Stimulated activated CD8-positive, alpha-beta memory T cell treated with anti-CD3 and anti-CD28 coated beads, Interleukin-4, amount 100 ng/mL, for 1 hour (primary cell): ENCODE measurements at places on chromosomes 3 and 15.

DNA sequence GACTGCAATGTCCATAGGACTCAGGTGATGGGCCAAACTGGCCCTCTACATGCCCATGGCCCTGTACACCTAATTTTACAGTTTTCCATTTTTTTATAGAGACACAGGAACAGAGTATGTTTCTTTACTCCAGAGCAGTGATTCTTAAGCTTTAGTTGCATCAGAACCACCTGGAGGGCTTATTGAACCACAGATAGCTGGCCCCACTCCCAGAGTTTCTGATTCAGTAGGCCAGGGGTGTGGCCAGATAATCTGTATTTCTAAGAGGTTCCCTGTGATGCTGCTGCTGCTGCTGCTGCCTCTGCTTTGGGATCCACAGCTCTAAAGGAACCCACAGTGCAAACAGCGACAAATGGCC is 5.1 kb downstream of the RBP1 start:
- DNase-seq: no peak

DNA sequence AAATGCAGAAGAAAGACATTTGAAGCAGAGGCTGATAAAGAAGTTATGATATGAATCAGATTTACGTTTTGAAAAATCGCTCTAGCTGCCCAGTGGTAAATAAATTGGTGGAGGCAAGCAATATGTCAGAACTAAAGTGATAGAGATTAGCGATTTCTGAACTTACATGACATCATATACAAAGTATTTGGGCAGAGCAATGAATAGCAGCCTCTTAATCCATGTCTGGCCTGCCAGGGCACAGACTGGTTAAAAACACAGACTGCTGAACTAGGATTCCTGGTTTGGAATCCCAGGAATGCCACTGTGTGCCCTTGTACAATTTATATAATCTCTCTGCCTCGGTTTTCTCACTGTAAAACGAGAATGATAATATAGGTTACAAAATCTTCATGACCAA is 243.1 kb upstream of the SETMAR start:
- DNase-seq: no peak

DNA sequence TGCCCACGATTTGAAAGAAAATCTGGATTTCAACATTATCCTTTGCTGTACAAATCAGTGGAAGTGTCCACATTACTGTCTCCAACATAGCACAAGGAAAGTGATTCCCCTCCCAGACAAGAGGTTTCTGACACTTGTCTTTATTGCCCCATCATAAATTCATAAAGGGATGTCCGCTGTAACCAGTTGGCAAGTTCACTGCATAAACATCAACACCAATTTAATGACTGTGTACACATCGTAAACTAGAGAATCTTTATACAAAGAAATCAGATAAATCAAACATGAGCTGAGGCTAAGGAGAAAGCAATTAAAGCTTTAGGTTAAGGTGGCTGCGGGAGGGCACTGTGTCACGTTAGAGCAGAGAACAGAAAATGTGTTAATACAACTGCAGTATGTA is 129.8 kb downstream of the MEIS2 start:
- no peak for DNase-seq

DNA sequence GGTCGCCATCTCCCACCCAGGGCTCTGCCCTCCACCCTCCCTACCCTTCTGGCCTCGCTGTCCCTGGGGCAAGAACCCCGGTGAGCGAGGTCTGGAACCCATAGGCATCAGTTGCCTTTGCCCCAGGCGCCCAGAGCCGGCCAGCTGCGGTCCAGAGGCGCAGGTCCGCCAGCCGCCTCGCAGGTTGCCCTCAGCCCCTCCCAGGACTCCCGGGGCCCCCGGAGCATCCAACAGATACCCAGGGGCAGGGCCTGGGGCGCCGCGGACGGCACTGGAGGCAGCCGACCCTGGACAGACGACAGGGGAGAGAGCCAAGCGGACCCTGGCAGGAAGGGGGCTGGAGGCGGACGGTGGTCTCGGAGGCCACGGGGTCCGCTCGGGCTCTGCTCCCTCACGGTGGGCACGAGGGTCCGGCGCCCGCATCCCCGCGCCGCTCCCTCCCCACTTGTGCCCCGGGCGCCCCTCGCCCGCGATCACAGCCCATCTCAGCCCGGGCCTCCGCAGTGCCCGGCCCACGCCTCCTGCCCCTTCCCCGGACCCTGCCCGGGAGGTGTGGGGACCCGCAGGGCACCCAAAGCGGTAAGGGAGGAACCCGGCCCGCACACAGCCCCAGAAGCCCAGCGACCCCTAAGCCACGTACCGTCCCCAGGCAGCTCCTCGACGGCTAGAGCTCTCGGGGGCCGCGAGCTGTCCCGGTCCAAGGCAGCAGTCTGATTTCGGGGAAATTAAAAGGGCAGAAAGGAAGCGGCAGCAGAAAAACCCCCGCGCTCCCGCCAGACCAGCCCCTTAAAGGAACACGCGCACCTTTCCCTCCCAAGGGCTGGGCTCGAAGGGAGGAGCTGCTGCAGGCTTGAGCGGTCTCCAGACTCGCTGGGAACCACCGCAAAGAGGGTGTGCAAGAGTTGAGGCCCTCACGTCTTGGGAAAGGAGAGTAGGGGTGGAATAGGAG is at the start of gene HAPLN3:
HAPLN3 (minus strand) TSS at position 726 of the 949 bp plus-strand sequence. CDS start 8,246 bp downstream, outside the sequence.
- DNase-seq: no peak

GRCh38 chr15:101578443-101578894 is 73.7 kb downstream of the TM2D3 start:
- no peak for DNase-seq

DNA sequence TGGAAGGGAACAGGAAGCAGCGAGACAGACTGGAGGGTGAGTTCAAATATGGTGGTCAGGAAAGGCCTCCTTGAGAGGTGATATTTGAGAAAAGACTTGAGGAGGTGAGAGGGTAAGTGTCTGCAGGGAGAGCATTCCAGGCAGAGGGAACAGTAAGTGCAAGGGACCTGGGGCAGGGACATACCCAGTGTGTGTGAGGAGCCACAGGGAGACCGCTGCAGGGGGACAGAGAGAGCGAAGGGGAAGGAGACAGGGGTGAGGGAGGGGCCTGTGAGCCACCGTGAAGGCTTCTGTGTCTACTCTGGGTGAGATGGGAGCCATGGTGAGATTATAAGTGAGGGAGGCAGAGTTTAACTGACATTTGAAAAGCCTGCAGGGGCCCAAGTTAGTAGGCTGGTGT is 38.0 kb downstream of the WNT7A start:
- no peak for DNase-seq

DNA sequence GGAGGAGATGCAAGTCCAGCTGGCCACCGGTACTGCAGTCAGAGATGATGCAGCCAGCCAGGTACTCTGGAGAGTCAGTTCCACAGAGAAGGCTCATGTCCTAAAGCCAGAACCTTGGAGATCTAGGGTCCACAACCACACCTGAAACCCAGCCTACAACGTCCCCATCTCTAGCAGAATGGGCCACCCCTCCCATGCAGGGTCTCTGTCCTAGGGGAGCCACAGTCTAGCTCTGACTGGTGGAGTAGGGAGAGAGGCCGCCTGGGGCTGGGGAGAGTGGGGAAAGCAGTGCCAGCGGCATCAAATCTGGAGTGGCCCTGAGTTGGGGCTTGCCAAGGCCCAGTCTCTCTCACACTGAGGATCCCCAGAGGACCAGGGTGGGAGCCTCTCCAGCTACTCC is 43.5 kb downstream of the PTH1R start:
- no peak for DNase-seq

DNA sequence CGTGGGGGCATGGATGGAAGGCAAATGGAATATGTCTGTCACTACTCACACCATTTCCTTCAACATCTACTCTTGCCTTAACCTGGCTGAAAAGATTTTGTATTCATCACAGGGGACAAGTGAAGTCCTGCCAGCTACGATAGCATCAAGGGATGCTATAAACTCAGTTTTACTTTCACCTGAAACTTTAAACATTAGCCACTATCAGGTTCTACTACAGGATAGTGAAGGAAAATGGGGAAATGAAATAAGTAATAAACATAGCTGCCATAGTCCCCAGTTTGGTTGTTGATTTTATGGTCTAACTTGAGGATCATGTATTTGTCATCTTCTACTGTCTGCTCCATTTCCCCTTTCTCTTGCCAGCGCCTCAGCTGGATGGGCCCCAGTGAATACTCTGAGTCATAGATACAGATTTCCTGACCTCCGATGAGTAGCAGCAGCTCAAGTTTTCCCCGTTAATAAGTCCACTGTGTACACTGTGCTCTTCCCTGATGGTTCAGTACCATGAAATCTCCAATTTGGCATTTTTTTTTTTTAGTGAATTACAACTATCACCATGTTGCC is 338.2 kb upstream of the SLCO3A1 start:
- DNase-seq: no peak

GRCh38 chr3:157159037-157159761 is 748 bp downstream of the CCNL1 start:
- peak; percentile 54 for DNase-seq

DNA sequence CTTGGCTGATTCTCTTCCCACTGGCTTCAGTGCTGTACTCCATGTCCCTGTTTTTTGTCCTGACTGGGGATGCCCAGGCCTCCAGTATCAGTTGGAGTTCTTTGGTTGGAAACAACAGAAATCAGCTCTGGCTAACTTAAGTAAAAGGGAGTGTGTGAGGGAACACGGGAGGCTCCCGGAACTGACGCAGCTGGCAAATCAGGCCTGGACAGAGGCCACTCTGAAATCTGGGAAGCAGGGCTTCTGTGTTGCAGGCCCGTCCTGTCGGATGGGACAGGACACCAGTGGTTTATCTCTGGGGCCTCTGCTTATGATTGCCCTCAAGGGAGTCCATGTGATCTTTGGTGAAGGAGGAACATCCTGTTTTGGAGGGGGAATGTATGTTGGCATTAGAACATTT is 124.3 kb downstream of the CHCHD6 start:
- no peak for DNase-seq

- DNase-seq: no peak
Measured at GRCh38 chr3:11238060-11238459, 34.1 kb upstream of the ATG7 start.

- no peak for DNase-seq
Measured at GRCh38 chr15:98358971-98359370, 289.4 kb upstream of the IGF1R start.

- no peak for DNase-seq
Measured at GRCh38 chr3:107938143-107938542, 152.7 kb downstream of the CD47 start.

DNA sequence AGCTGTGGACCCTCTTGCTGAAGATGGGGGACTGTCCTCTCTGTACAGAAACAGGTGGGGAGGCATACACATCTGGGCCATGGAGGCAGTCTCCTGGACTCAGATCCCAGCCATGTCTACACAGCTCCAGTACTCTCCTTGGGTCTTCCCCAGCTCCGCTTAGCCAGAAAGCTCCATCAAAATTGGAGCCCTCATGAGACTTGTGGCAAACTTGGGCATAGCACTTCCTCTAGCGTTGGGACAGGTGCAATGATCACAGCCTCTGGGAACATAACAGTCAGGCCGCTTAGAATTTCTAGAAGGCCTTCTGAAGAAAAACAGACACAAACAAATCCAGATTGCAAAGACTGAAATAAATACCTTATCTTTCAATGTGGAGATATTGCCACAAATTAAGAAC is 634.3 kb upstream of the GOLIM4 start:
- DNase-seq: no peak

DNA sequence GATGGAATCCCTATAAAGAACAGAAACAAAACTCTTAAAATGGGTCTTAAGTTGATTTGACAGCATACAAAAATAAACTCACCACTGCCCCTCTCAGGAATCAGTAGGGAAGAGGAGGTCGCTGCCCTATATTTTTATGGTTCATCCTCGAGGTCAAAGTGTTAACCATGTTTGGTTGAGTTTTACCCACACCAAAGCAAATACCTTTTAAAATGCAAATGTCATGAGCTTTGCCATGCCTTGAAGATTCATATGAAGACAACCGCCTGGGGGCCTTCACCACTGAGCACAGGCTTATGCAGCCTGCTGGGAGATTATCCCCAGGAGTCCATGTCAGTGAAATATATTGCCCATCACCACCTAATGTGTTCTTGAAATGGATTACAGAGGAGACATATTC is 66.1 kb downstream of the GLB1 start:
- no peak for DNase-seq

GRCh38 chr3:128736601-128737000 is 10.6 kb downstream of the RAB7A start:
- DNase-seq: no peak

DNA sequence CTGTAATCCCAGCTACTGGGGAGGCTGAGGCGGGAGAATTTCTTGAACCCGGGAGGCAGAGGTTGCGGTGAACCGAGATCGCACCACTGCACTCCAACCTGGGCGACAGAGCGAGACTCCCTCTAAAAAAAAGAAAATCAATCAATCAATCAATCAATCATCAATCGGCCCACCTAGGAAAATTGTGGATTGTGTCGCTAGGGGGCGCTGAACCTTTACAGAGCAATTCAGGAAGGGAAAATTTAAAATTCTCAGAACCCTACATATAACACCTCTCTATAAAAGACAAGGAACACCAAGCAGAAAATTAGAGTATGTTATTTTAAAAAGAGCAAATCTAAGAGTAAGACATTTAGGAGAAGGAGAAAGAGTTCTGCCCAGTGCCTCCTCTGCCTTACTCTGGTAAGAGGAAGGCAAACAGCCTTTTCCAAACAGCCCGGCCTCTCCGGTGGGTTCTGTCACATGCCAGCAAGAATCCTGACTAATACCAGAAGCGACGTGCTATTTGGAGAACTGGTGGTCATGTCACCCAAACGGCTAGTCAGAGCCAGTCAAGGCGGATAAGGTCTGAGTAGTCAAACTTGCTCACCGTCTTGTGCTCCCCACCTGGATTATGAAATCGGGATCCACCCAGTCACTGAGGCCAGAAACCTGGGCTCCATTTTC is 22.3 kb upstream of the SMCO1 start:
- peak; percentile 41 for DNase-seq

DNA sequence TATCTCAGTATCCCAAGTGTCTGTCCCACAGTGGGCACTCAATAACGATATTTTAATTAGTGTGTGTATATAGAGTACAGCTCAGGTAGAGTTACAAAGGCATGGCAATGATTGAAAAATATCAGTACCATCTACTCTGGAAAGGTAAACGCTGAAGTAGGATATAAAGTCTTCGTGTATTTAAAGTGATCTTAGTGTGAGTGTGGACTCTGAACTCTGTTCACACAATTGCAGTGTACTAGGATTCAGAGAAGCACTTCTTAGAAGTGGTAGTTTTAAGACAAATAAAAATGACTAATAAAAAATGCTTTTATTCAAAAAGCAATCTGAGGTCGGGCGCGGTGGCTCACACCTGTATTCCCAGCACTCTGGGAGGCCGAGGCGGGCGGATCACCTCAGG is 62.9 kb upstream of the RAP2B start:
- DNase-seq: no peak

- DNase-seq: no peak
Measured at GRCh38 chr3:58535531-58536500, 1.2 kb downstream of the ACOX2 start.

DNA sequence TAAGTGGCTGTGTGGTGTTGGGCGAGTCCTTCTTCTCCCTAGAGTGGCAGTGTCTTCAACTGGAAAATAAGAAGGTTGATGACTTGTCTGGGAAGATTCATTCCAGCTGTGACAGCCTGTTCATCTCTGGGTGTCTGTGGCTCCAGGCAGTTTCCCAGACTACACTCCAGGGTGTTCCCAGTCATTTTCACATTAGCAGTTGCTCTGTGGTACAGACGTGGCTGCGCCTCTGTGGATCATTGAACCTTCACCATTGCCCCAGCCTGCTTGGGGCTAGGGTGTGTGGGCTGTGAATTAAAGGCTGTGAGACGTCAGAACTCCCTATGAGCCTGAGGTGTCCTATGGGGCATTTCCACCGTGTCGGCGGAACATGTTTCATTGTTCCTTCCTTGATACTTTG is 239.6 kb upstream of the NR2E3 start:
- DNase-seq: no peak
